ENCODE measurements at places on chromosomes 7 and 10.
A peak's percentile ranks its signal among the peaks of the same experiment; 100 is the strongest.

DNA sequence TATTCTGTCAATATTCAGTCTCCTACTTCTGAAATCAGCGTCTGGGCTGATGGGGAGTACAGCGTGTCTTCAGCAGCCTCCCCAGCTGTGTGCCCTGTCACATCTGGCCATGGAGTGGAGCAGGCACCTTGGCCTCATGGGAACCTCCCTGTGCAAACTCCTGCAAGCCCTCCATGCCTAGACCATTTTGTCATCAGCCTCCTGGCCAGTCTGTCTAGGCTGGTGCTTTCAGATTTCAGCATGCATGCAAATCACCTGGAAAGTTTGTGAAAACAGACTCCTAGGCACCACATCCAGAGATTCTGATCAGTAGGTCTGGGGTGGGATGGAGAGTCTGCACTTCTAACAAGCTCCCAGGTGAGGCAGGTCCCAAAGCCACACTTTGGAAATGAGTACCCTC, 26.2 kb upstream of the CCSER2 start:
- no peak for DNase-seq

GRCh38 chr10:3780021-3780770, 4.8 kb downstream of the KLF6 start:
- DNase-seq, result peak; percentile 65

- peak; percentile 85 for DNase-seq
Observed at GRCh38 chr7:32890010-32890792, 1.4 kb downstream of the KBTBD2 start.

DNA sequence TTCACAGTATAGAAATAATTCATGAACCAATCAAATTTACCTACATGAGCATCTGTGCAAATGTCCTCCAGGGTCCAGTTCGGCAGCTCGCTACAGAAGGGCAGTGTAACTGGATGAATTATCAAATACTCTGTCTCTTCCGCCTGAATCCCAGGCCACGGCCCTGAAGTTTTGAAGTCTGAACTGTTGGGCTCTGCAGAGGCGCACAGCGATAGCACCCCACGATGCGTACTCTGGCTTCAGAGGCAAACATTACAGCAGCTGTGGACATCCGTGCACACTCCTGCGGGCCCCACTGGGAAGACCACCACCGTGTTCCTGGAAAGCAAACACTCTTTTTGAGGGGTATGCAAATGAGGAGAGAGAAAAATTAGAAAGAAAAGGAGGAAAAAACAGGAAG, 259.8 kb upstream of the TCERG1L start:
- no peak for DNase-seq

DNA sequence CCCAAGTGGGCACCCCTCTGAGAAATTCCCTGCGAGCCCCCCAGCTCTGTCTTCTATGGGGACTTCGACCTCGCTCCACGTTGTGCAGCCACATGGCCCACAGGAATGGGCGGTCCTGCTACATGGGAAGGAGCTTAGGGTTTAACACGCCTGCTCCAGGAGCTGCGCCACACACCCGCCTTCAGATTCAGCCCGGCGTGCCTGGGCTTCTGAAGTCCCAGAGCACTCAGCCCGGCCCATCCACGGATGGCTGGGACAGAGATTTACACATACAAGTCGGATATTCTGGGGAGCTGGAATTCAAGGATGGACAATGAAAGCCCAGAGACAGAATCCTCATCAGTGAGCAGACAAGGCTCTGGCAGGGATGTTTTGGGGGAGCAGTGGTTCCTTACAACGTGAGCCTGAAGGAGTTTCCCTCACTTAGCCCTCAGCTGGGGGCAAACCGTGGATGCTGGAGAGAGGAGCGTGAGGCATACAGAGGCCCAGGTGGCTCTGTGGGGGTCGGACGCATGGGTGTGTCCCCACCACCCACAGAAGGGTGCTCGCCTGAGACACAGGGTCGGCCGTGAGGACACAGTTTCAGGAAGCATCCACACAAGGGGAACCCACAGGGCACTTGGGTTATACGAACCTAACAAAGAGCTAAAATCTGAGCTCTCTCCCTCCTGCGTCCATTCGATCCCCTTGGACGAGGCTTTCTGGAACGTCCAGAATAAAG, 372.9 kb downstream of the DNAJB6 start:
- DNase-seq, result no peak

- no peak for DNase-seq
Observed at GRCh38 chr10:113108194-113108835, 158.3 kb downstream of the TCF7L2 start.

DNA sequence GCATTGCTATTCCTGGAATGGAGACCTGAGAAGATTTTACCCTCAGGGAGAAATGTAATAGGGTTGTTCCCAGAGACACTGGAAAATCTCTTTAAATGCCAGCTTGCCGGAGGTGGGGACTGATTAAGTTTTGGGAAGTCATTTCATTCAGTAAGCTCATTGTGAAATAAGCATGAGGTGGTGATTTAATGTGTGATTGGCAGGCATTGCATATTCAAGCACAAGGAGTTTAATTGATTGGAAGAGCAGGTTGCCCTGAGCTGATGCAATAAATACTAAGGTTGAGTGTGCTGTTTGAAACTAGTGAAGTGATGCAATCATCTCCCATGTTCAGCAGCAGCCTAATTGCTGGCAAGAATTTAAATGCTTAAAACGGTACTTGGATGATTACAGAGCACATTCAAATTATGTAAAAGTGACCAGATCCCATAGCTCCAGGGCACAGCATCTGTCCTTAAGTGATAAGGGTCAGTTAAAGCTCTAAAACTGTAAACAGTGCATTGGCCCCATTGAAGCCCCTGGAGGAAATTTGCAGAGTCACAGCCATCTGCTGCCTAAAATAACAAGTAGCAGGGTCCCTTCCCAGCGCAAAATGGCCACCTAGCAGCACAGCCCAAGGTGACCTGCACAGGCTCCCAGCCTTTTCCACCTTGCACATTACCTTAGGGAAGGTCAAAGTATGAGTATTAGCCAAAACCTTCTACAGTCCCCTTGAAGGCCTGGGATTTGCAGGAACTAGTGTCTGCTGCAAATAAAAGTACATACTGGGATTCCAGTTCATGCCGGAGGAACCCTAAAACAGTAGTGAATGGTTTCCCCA, 92.1 kb downstream of the CCDC71L start:
- DNase-seq, result peak; percentile 89

DNA sequence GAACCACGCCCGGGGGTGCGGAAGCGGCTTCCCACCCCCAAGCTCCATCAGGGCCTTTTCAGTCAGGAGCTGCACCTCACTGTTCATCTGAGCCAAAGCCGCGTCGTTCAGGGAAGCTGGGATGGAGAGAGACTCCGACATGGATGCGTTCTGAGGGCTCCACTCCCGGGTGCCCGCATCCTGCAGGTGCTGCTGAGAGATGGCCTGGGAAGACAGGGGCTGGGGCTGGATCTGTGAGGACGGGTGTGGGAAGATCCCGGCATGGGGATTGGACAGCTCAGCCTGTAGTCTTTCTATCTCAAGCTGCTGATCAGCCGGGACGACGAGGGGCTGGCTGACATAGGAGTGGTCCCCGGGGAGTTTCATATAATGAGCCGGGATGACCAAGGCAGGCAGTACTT, 45.0 kb upstream of the NMT2 start:
- DNase-seq, result no peak

GRCh38 chr10:37975401-37975991, 951 bp downstream of the ZNF25 start:
- DNase-seq, result peak; percentile 22

GRCh38 chr7:8773518-8773917, 340.1 kb downstream of the NXPH1 start:
- DNase-seq, result no peak

DNA sequence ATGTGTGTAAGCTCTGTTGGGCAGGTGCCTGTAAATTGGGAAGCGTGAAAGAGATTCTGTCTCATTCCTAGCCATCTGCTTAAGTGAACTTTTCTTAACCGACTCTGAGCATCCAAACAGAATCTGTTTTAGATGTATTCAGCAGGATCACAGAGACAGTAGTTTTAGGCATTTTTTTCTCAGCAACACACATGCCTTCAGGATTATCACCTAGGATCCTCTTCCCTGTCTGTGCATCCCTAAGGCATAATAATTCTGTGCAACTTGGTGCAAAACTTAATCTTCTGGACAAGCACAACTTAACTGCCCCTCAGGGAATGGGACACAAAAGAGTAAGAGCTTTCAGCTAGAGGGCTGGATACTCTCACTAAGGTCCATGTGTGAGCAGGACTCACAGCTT, 284.8 kb downstream of the C7orf25 start:
- DNase-seq, result no peak

- no peak for DNase-seq
Observed at GRCh38 chr7:104790440-104790839, 223.6 kb upstream of the KMT2E start.

- DNase-seq, result peak; percentile 32
Observed at GRCh38 chr10:30493609-30494530, 59.9 kb downstream of the MAP3K8 start.

DNA sequence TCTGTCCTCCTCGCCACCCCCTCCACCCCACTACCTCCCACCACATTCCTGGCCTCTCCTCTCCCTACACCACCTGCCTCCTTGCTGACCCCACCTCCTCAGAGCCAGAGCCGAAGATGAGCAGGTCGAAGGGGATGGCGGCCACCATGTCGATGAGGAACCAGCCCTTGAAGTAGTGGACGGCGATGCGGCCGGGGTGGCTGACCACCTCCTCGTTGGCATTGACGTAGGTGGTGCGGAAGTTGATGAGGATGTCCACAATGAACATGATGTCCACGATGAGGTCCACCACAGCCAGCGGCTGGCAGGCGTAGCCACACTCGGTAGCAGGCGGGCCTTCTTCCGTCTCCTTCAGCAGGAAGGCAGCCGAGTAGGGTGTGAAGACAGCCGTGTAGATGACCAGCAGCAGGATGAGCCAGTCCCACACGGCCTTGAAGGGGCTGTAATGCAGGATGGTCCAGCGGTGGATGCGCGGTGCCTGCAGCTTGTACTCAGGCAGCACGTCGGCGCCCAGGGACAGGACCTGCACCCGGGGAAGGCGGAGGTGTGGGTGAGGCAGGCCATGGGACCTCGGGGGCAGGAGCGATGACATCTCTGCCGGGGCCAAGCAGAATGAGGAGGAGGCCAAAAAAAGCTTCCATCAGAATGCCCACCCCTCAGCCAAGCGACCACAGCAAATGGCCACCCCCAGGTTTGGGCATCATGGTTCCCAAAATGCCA, 25.6 kb downstream of the KCNH2 start:
- no peak for DNase-seq

GRCh38 chr7:43612599-43613589, 30.0 kb downstream of the STK17A start:
- DNase-seq, result peak; percentile 46

DNA sequence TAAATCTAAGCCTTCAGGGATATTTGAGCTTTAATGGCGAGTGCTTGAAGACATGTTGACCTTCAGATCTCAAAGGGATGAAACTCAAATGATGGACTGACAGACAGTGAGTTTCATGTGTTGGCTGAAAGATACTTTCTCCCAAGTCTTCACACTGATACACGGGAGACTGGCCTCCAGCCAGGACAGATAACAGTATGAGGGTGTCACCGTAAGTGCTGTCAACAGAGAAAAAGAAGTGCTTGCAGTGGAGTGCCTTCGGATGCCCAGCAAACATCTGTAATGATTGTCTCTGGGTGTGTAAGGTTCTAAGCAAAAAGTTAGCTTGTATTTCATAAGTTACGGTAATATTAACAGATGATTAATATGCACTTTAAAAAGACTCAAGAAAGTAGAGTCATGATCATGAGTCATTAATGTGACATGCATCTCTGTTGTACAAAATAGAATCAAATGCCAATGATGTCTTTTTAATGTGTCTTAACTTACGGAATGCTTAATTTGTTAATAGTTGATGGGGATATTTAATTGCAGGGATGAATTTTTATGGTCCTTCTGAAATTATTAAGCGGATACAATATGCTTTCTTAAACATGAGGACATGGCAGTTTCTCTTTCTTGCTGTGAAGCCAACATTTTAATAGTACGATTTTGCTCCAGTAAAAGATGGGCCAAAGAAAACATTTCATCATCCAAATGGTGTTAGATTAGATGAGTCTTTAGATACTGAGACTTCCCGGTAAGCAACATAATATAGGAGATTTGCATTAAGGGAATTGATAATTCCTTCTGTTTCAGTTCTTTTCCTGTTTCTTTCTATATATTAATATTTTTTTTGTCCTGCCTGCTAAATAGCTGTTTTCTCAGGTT, 292.5 kb downstream of the GALNT17 start:
- no peak for DNase-seq

Data from iris pigment epithelial cell (primary cell).